ENCODE measurements at places on chromosomes 13 and 19.
A peak's percentile ranks its signal among the peaks of the same experiment; 100 is the strongest.

GRCh38 chr13:40604135-40604534 lies 62.3 kb downstream of the FOXO1 start:
- no peak for ATAC-seq

DNA sequence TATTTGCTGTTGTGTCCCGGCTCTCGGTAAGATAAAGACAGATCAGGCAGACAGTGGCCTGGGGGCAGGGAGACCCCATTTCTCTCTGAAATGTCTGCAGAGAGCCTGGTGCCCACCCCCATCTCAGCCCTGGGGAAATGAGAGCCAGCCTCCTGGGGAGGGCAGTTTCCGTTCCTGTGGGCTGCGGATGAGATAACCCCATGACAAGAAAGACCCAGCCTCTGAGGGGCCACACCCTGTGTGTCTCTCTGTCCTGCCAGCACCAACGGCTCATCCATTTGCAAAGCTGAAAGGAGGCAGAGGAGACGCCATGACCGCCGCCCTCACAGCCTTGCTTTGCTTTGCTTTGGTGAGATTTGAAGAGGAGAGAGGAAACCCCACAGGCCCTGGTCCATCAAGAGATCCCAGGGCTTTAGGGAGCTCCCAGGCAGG lies 28.1 kb upstream of the KIR3DL3 start:
- ATAC-seq = no peak

- ATAC-seq = no peak
These were observed 23.4 kb downstream of the MED26 start for GRCh38 chr19:16604615-16605014.

DNA sequence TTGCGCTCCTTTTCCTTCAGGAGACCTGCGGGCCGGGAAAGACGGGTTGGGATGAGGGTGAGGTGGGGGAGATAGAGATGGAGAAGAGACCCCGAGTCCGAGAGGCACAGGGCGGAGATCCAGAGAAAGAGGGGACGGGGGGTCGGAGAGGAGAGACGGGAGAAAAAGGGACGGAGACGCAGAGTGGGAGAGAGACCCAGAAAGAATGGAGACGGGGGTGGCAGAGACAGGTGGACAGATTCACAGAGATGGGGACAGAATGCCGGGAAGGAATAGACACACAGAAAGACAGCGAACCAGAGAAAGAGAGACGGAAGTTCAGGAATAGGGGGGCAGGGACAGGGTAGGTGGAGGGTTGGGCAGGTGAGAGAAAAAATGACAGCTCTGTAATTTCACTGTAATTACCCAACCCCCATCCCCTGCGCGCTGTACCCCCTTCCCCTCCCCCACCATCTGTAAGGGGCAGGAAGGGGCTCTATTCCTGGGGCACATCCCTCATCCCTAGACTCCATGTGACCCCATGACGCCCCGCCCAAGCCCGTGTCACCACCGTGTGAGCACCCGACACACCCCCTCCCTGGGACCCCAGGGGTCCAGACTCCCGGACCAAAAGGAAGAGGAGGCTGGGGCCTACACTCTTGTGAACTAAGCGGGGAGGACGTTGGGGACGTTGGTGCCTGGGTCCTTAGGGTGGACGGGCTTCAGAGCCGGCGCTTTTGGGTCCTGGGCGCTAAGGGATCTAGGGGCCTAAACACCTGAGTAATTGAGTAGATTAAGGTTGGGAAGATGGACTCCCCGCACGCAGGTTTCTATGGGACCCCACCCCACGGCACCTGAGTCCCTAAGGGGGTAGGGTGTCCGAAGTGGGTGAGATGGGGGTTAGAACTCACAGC lies 967 bp downstream of the DBP start:
- no peak for ATAC-seq

DNA sequence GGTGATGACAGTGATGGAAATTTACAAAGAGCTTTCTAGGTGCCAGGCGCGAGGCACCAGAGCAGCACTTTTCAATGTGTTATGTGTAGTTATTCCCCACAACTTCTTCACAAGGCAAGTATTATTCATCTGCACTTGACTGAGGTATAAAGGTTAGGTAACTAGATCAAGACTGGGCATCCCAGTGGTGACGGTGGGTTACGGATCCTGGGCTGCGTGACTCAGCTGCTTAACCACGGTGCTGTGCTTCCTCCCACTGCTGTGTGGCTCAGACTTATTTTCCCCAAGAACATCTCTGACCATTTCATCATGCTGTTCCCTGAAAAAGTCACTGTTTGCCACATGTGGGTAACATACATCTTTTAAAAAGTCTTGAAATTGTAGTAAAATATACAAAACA lies 19.3 kb downstream of the EDDM13 start:
- no peak for ATAC-seq

- no peak for ATAC-seq
These were observed 38.3 kb upstream of the KCTD4 start for GRCh38 chr13:45238945-45239795.

DNA sequence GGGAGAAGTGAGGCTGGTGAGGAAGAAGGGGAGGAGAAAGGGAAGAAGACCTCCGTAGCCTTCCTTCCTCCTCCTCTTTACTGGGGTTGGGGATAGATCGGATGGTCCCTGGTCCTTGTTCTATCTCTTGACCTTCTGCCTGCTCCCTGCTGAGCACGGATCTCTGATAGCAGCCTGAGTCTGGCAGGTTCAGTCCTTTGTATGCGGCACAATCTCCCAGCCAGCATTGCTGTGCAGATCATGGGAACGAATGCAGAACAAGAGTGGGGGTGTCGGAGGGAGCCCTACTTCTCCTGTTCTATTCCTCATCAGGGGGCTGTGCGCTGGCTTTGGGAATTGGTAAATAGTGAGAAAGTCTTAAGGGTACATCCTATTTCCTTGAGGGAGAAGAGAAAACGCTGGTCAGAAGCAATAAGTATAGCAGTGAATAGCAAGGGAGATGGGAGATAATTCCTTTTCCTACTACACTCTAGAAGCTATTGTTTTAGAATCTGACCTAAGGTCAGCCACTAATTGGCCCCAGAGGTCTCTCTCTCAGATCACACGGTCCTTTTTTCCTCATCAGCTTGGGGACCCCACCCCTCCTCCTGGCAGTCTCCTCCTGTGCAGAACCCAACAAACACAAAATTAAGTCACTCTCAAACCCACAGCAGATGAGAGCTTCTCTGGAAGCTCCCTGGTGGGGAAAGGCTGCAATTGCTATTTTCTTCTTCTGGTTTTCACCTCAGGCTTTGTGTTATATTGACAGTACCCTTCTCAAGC lies 41.0 kb downstream of the KL start:
- ATAC-seq = peak; percentile 84

DNA sequence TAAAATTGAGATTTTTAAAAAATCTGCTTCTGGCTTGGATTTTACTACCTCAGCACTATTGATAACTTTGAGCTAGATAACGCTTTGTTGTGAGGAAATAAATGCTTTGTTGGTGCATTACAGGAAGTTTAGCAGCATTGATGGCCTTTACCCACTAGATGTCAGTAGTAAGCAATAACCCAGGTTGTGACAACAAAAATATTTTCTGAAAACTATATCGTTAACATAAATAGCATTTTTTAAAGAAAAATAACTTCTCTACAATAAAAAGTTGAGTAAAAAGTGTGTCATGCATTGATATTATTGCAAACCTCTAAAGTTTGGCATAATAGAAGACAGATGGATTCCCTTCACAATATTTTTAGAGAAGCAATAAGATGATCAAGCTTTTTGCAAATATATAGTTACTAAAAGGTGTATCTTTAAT lies 1246.5 kb downstream of the UQCRFS1 start:
- ATAC-seq = no peak

DNA sequence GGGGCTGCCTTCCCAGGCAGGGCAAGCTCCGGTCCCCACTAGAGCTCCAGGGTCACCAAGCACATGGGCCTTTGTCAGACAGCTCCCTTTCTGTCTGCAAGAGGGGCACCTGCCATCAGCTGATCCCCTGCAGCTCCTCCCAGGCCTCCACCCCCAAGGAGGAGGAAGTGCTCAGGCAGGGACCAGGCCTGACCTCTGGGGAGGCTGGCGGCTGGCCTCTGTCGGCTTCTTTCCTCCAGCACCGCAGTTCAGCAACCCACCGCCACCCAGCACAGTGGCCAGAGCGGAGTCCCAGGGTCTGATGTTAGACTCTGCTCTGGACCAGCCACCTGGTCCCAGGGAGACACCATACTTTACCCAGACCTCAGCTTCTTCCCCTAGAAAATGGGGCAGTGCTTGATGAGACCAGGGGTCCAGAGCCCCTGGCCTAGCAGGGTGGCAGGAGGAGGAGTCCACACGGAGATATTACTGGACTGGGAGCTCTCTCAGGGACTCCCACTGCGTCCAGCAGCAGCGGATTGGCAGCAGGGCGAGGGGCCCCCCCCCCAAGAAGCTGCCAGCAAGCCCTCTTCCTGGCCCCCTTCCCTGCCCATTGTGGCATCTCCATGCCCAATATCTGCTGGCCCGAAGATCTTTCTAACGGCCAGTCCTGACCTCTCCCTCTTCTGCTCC lies 24.1 kb downstream of the NKPD1 start:
- ATAC-seq = peak; percentile 14

DNA sequence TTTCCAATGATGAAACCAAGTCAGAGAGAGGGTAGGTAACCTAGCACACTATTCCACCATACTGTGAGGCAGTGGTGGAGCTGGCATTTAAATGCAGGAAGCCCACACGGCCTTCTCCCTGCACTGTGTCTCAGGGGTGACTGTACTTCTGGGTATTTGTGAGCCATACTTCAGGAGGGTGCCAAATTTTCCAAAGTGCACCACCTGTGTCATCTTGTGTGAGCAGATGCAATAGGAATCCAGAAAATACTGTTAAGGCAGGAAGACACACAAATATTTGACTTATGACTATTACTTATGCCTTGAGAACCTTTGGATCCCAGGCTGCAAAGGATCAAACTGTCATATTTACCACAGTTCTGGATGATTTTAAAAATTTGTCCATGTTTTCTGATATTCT lies 17.3 kb downstream of the ZNF229 start:
- no peak for ATAC-seq

Data from SK-N-SH treated with all-trans-retinoic acid at 6 μM for 48 hours (cell line).